ENCODE measurements at places on chromosomes 13 and 19.

DNA sequence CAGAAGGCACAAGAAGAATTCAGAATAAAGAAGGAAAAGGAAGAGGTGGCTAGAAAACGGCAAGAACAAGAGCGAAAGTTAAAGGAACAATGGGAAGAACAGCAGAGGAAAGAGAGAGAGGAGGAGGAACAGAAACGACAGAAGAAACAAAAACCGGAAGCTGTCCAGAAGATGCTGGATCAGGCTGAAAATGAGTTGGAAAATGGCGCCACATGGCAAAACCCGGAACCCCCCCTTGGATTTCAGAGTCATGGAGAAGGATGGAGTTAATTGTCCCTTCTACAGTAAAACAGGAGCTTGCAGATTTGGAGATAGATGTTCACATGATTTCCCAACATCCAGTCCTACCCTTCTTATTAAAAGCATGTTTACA is 6.7 kb downstream of the CD209 start:
- no peak for DNase-seq

- no peak for DNase-seq
Measured at GRCh38 chr13:34990399-34991214, 48.5 kb downstream of the NBEA start.

- no peak for DNase-seq
Measured at GRCh38 chr19:5115351-5115750, 146.4 kb downstream of the KDM4B start.

- no peak for DNase-seq
Measured at GRCh38 chr19:58521651-58522050, 2.0 kb upstream of the ZBTB45 start.

GRCh38 chr13:42064966-42065365 is 16.5 kb downstream of the DGKH start:
- no peak for DNase-seq

- DNase-seq: no peak
Measured at GRCh38 chr13:75907044-75907443, 270.9 kb downstream of the LMO7 start.
